Inflammatory macrophage treated with lipopolysaccharide for 4 hours (primary cell): ENCODE measurements at places on chromosomes 16 and 17.
A peak's percentile ranks its signal among the peaks of the same experiment; 100 is the strongest.

DNA sequence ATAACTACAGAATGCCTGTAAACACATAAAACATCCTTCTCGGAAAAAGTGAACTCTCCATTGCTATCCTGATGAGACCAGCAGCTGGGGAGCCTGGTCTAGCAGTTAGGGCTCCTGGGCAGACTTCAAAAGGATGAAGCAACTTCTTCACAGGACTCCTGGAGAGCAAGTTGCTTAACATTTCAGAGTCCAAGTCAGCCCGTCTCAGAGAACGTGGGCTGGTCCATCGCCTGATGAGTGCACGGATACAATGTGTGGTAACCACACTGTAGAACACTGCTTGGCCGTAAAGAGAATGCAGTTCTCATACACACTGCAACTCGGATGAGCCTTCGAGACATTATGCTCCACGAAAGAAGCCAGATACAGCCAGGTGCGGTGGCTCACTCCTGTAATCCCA is 52.7 kb downstream of the TMEM235 start:
- peak; percentile 89 for DNase-seq

GRCh38 chr17:41635121-41636097 is 11.0 kb upstream of the KRT17 start:
- DNase-seq = no peak

DNA sequence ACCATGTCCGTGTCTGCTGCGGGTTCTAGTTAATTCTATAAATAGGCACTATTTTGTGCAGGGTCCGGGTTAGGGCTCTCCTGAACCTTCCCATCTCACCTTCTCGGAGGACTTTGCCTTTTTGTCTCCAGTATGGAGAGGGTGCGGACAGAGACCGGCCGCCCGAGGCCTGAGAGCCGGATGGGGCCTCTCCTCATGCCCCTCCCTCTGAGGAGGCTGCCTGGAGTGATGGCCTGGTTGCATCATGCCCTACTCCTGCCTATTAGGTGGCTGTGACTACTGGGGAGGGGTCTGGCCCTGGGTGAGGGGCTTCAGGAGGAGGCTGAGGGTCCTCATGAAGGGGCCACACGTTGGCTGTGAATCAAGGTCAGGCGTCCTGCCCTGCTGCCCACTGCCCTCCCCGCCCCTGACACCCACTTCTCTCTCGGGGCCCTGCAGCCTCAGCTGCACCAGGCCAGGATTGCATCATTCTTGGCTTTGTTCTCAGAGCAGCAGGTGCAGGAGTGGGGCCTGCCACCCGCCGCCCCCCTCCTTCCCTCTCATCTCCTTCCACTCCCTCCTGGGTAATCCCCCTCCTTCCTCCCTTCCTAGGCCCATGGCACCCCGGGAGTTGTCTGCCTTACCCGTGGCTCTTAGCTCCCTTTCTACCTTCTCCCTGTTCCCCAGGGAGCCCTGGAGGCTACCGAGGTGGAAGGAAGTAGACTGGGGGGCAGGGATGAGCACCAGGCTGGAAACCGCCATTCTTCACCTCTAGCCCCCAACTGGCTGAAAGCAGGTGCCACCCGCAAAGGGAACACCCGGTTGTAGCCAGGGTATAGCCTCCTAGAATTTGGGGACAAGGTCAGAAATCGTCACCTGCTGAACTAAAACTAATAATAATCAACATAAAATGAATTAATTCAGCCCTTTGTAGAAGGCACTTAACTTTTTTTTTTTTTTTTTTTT is 12.7 kb upstream of the ARHGAP23 start:
- DNase-seq = no peak

GRCh38 chr17:80952291-80952690 is 39.4 kb upstream of the CHMP6 start:
- DNase-seq = no peak

DNA sequence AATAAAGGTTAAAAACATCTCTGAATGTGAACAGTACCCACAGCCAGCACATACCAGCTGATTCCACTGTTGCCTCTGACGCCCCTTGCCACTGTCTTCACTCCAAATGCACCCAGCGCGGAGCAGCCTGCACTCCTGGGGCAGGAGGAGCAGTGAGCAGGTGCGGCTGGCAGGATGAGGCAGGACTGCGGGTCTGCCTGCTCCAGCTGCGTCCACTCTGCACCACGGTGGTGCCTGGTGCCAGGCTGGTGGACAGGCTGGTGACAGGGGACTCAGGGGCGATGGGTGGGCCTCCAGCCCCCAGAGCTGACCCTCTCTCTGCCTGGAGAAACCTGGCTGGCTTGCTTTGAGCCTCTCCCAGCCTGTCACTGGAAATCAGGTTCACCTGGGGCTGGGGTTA is 9.4 kb downstream of the RAB40B start:
- DNase-seq = no peak

- peak; percentile 92 for DNase-seq
Observed at GRCh38 chr16:88846088-88846487, 10.7 kb downstream of the GALNS start.

DNA sequence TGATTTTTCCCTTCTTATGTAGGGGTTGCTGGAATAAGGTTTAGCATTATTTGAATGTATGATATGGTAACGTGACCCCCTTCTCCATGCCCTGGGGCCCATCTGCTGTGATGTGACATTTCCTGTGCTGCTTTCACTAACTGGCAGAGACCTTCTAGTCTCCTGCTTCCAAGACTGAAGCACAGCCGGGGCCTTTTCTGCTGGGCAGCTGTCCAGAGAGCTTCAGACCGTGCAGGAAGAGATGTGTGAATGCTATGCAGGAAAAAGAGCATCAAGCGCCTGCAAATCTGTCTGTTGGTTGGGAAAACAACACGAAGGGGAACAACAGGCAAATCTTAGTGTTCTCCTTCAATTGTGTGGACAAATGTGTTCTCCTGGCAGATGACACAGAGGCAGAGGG is 128.5 kb downstream of the SPACA3 start:
- DNase-seq = no peak

DNA sequence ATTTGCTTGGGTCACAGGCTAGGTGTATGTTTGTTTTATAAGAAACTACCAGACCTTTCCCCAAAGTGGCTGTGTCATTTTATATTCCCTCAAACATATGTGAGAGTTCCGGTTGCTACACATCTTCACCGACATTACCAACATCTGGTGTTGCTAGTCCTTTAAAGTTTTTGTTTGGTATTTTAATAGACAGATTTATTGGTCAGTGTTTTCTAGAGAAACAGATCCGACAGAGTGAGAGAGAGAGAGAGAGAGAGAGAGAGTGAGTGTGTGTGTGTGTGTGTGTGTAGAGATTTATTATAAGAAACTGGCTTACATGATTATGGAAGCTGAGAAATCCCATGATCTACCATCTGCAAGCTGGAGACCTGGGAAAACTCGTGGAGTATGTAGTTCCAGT is 31.0 kb downstream of the LDHD start:
- DNase-seq = no peak

DNA sequence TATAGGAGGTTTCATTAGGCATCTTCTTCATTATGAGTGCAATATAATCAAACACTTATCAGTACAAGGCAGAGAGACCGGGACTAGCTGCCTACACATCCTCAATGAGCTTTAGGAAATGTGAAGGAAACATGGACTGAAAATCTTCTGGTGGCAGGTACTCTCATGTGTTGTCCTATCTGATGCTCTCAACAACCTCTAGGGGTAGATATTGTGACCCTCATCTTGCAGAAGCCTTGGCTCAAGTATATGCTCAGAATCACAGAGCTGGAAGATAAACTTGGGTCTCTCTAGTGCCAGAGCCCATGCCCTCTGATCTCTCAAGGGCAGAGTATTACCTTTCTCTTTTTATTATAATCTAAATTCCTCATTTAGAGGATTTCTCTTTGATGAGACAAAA is 181.6 kb upstream of the C17orf78 start:
- DNase-seq = no peak

- DNase-seq = no peak
Observed at GRCh38 chr17:11245187-11245586, 4.2 kb downstream of the SHISA6 start.

GRCh38 chr17:80706463-80706867 is 161.8 kb downstream of the RPTOR start:
- DNase-seq = no peak

DNA sequence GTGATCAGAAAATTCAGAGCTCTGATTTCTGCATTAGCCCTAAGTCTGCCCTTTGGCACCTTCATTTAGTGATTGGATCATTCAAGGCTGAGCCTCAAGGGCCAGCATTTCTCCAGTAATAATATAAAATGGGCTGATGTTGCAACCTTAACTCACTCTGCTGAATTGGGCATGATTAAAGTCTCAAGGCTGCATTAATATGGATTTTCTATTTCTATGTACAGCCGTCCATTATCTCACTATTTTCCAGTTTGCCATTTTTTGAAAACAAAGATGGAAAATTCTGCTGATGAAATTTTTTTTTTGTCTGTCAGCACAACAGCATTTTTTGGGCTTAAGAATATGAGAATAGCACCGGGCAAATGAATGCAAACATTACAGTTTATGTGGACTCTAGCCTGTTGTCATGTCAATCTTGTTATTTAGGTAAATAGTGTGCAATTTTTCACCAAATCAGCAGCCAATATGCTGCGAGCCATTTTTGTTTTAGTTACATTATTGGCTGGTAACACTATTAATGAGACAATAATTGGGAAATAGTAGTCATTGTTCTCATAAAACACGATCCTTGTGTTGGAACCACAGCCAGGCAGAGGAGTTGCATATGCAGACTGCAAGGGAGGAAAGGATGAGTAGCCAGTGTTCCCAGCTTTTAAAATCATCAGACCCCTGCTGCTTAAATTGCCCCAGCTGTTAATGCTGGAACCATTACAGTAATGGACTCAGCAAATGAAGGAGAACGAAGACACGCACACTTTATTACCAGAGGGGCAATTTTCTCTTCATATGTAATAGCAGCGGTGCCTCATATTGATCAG is 10.5 kb downstream of the FTO start:
- DNase-seq = no peak

DNA sequence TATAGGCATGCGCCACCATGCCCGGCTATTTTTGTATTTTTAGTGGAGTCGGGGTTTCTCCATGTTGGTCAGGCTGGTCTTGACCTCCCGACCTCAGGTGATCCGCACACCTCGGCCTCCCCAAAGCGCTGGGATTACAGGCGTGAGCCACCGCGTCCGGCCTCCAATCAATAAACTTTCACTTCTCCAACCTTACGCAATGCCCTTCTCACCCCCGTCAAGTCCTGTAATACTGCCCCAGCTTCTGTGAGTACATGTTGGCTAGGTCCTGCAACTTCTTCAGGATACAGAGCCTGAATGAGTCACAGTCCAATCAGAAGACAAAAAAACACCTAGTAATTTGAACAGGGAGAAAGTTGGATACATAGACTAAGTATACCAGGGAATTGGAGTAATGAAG is 47.1 kb upstream of the PHOSPHO1 start:
- DNase-seq = peak; percentile 58

- DNase-seq = peak; percentile 36
Observed at GRCh38 chr16:14249291-14250032, 178.3 kb downstream of the MRTFB start.

DNA sequence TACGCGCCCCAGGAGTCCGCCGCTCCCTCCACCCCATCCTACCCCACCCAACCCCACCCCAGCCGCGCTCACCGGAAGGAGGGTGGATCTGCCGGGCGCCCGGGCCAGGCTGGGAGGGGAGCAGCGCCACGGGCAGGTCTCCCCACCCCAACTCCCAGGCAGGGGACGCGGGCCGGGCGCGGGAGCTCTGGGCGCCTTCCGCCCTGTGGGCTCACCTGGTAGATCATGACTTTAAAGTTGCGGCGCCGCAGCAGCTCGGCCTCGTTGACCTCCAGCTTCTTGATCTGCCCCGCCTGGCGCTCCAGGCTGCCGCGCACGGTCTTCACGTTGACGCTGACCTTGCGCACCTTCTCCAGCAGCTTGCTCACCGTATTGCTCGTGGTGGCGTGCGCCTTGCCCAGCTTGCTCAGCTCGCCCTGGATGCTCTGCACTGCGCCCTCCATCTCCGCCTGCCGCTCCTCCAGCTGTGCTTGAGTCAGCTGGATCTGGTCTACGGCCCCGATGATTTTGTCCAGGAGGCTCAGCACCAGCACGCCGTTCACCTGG is 571 bp downstream of the CAVIN1 start:
- no peak for DNase-seq

DNA sequence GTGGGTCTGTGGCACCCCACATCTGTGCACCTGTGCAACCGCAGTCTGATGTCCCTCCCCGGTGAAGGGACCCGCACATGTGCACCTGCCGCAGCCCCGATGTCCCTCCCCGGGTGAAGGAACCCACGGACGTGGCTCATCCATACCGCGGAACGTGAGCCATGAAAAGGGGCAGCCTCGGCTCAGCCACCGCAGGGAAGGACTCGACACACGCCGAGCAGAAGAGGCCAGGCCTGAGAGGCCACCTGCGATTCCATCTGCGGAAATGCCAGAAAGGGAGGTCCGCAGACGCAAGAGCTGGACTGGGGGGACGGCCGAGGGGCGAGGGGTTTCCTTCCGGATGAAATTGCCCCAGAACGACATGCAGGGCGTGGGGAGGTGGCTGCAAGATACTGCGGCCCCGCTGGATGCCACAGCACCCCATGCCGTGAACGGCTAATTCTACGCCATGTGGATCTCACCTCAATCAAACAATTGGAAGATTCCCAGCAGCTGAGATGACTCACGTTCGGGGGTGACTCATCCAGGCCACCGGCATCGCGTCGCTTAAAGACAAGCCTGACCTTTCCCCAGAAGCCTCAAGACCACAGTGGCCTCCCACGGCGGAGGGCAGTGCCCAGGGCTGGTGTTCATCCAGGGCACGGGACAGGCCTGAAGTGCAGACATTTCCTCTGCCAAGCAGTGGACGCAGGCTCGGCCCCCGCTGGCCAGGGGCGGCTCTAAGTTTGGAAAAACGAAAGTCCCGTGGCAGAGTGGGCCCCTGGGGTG is 21.0 kb downstream of the SOX8 start:
- DNase-seq = peak; percentile 18

DNA sequence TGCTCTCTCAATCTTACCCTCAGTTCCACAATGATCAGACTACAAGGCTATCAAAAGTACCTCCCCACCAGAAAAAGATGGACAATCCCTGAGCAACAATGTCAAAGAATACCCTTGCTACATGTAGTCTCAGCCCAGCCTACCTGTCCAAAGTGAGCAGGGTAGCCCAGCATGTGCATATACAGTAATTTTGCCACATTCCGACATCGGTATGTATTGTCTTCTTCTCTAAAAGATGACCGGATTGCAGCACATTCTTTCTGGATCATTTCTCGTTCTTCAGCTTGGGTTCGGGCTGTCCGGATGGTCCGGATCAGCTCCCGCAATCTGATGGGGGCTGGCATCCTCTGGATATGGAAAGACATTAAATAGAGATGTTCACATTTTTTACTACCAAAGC is 19.5 kb downstream of the AP1G1 start:
- no peak for DNase-seq

- no peak for DNase-seq
Observed at GRCh38 chr17:49700960-49701359, 6.8 kb downstream of the SLC35B1 start.

DNA sequence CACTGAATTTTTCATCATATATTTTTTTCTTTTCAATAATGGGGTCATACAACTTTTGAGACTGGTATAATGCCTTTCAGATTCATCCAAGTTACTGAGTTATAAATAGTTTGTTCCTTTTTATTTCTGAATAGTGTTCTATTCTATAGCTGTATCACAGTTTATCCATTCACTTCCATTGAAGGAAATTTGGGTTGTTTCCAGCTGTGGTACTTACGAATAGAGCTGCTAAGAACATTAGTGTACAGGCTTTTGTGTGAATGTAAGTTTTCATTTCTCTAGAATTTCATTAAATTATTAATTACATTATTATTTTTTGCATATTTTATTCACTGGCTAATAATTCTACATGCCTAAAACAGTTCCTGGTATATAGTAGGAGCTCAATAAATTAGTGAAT is 52.9 kb downstream of the SNTB2 start:
- DNase-seq = no peak
